ENCODE measurements at places on chromosomes 4 and X.

DNA sequence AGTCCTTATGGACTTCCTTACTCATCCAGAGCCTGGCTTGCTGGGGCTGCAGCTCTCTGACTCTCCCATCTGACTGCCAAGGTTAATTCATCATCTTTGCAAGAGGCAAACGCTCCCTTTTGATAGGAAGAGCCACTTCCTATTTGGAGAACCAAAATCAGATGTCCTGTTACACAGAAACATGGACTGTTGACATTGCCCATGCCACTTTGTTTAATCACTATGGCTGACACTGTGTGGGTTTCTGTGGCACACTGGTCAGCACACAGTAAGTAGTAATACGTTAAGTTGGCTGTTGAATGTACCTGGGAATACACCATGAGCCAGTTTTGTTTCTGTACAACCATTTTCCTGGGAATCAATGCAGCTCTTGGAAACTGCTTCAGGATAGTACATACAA, 45.1 kb upstream of the TMEM33 start:
- no peak for DNase-seq

- no peak for DNase-seq
Measured at GRCh38 chrX:97846228-97846627, 962.5 kb downstream of the RPA4 start.

GRCh38 chr4:87078987-87079486, 141.4 kb downstream of the KLHL8 start:
- no peak for DNase-seq

- no peak for DNase-seq
Measured at GRCh38 chrX:151488677-151489076, 74.8 kb upstream of the PASD1 start.

DNA sequence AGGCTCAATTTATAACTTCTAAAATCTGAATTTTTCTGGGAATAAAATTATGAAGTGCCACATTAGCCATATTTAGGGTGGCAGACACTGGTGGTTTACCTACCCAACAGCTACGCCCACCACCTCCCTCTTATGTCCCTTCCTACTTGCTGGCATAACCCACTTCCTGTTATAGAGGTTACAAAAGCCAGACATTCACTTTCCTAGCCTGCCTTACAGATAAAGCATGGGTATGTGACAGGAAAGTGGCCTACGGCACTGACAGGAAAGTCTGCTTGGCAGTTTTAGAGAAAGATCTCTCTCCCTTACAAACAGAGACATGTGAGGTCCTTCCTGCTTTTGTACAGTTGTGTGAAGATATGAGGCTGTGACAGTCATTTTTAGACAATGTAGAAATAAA, 12.4 kb downstream of the DDX53 start:
- DNase-seq = no peak

GRCh38 chr4:7359400-7360062, 75.2 kb downstream of the PSAPL1 start:
- no peak for DNase-seq

DNA sequence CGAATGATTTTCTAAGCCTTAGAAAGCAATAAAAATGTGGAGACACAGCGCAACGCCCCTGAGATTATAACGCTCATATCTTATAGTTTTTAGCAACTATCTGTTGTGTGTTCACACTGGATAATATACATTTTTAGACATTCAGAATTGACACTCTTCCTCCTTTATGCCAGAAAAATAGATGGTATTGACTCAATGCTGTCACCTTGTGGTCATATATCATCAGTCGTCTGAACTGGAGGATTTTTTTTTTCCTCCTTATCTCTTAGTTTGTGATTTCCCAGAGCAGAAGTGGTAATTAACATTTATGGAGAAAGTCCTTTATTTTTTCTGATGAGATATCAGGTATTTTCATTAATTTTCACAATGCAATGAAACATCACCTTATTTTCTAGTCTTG, 759.6 kb downstream of the RAB28 start:
- no peak for DNase-seq

- no peak for DNase-seq
Measured at GRCh38 chr4:89625599-89626293, 211.2 kb downstream of the SNCA start.

- no peak for DNase-seq
Measured at GRCh38 chrX:133563705-133564104, 148.4 kb upstream of the GPC4 start.

DNA sequence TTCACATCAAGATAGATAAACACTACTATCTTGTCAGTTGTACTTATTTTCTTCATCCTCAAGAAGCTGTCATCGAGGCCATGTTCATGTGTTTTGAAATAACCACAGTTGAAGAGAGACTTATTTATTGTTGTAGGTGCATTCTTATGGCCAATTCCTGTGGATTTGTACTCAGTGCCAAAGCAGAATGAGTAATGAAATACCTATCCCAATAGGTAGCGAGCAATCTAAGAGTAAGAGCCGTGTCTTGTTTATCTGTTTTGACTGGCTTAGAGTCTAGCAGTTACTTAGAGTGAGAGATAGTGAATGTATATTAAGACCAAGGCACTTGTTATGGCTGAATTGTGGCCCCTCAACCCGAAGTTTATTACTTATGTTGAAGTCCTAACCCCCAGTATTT, 631.0 kb upstream of the SPANXN1 start:
- no peak for DNase-seq

DNA sequence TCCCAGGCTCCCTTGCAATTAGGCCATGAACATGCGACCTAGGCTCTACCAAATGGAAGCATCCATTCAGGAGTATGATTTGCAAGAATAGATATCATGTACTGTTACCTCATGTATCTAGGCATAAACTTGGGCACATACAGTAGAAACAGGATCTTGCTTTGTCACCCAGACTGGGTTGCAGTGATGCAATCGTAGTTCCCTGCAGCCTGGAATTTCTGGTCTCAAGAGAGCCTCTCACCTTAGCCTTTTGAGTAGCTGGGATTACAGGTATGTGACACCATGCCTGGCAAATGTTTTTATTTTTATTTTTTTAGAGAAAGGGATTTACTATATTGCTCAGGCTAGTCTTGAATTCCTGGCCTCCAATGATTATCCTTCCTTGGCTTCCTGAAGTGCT, 994.2 kb downstream of the ADGRL3 start:
- no peak for DNase-seq

- no peak for DNase-seq
Measured at GRCh38 chr4:120434756-120435155, 368.1 kb upstream of the MAD2L1 start.
